ENCODE measurements at places on chromosomes 13 and 19.

GRCh38 chr19:12646551-12646950 is 20.0 kb downstream of the MAN2B1 start:
- no peak for DNase-seq

GRCh38 chr19:41887711-41888382 is 4.9 kb downstream of the ARHGEF1 start:
- DNase-seq: peak; percentile 15

GRCh38 chr13:99909836-99910619 is 61.5 kb downstream of the ZIC5 start:
- no peak for DNase-seq

GRCh38 chr19:47271949-47272348 is 2.7 kb upstream of the INAFM1 start:
- DNase-seq: no peak

GRCh38 chr19:56507446-56508289 is at the start of gene ZNF471:
Gene ZNF471, plus strand, starts transcription at chr19:56507855. Its CDS starts 3,717 bp downstream, at chr19:56511572.
- DNase-seq: peak; percentile 97

- no peak for DNase-seq
These were observed 46.5 kb downstream of the LYL1 start for GRCh38 chr19:13056052-13056660.

Data from anterior cingulate cortex (tissue), 58 donors.